ENCODE measurements at places on chromosomes 11 and 22.

DNA sequence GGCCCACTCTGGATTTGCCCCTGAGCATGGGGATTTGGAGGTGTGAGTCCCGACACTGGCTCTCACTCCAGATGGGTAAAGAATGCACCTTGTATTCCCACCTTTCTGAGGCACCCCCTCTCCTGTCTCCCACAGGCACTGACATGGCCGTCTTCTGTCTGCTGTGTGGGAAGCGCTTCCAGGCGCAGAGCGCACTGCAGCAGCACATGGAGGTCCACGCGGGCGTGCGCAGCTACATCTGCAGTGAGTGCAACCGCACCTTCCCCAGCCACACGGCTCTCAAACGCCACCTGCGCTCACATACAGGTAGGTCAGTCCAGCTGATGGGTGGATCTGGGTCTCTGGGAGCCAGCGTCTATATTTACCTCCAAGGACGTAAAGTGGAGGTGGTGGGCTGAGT lies 54.2 kb upstream of the NNMT start:
- H3K27me3 ChIP-seq, result peaks cover 45% of the 10 kb centered on the region
- no peak overlapping the region for H3K27ac ChIP-seq
- H3K4me1 ChIP-seq, result no peaks in the 10 kb centered on the region
- no peak for DNase-seq

- no peaks in the 10 kb centered on the region for H3K27me3 ChIP-seq
- no peaks in the 10 kb centered on the region for H3K4me1 ChIP-seq
- no peak for DNase-seq
- H3K27ac ChIP-seq, result no peak overlapping the region
- H3K36me3 ChIP-seq, result no peaks in the 10 kb centered on the region
Measured at GRCh38 chr11:123775289-123775688, 21.0 kb upstream of the OR6X1 start.

- no peak overlapping the region for H3K27ac ChIP-seq
- no peak for DNase-seq
- no peaks in the 10 kb centered on the region for H3K36me3 ChIP-seq
- H3K27me3 ChIP-seq, result peaks cover 50% of the 10 kb centered on the region
- H3K4me1 ChIP-seq, result no peaks in the 10 kb centered on the region
Measured at GRCh38 chr11:117917591-117918151, 11.5 kb downstream of the TMPRSS13 start.

- no peak overlapping the region for H3K4me3 ChIP-seq
- DNase-seq, result no peak
- no peaks in the 10 kb centered on the region for H3K27me3 ChIP-seq
- H3K4me1 ChIP-seq, result peaks cover 30% of the 10 kb centered on the region
- no peak overlapping the region for H3K27ac ChIP-seq
- no peaks in the 10 kb centered on the region for H3K36me3 ChIP-seq
Measured at GRCh38 chr11:128291835-128292234, 295.5 kb downstream of the ETS1 start.
